ENCODE measurements at places on chromosomes 1 and 21.

DNA sequence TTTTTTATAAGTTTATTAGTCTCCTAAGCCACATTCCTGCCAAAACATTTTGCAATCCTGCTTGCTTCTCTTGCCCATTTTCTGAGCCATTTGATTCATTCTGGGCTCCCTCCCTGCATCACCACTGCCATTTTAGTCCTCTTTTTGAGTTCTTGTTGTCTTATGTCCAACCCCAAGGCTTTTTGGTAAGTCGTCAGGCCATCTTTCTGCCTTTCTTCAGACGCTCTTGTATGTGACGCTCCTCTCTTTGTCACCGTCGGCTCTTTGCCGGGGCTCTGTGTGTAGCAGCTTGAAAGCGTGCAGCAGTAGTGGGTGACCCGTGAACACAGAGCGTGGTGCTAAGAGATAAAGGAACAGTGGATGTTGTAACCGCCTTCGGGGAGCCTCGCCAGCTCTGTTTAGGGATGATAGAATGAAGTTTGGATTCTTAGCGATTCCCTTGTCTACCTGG, 14.6 kb downstream of the HUNK start:
- no peak for DNase-seq

DNA sequence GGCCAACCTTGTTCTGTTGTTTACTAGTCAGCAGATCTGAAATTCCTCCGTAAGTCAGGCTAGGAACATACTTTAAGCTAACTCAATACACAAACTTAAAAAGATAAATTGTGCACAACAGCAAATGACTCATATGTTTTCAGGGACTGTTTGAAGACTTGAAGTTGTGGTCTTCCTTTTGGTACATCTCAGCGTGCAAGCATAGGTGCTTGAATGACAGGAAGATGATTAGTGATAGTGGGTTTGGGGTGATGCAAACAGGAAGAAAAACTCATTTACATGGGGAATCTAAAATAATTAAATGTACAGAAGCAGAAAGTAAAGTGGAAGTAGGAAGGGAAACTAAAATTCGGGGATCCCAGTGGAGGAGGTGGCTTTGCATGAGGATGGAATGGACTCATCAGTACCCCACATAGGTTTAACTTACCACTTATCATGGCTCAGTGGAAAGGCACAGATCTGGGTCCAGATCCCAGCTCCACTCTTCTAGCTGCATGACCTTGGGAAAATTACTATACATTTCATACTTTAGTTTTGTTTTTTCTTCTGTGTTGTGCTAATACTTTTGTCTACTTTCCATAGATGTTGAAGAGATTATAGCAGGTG, 122.3 kb downstream of the XCL2 start:
- peak; percentile 74 for DNase-seq

DNA sequence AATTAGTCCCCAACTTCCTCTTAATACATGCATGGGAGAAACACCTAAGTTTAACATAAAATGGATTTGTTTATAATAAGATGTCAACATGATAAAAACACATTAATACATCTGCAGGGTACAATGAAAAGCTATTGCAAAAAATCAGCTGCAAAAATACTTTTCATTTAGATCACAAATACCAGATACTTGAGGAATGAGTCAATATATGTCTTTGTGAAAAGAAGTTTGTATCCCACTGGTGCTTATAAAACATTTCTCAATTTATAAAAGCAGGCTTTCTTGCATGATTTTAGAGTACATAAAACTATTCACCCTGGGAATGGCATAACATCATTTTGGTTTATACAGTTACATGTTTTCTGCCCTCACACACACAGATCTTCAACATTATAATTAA, 18.6 kb upstream of the PRKAA2 start:
- DNase-seq = no peak

DNA sequence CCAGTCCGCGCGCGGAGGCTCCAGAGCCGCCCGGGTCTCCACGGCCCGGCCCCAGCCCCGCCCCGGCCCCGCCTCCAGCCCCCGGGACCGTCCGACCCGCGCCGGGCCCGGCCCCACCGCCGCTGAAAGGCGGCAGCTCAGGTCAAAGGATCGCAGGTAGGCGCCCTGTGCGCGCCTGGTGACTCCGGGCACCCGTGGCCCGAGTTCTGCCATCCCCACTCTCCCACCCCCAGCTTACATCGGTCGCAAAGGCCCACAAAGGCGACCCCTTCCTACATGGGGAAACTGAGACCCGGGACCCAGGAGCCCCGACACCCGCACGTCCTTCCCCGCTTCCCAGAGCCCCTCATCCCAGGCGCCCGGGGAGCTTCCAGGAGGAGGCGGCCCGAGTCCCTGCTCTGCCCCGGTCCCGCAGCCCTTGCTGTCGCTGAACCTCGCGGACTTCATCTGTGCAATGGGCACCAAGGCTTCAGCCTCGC, at the start of gene TMEM200B:
Gene TMEM200B (minus strand): TSS at position 17 of the 479 bp plus-strand sequence. CDS start 2,075 bp downstream, outside the sequence.
- no peak for DNase-seq

DNA sequence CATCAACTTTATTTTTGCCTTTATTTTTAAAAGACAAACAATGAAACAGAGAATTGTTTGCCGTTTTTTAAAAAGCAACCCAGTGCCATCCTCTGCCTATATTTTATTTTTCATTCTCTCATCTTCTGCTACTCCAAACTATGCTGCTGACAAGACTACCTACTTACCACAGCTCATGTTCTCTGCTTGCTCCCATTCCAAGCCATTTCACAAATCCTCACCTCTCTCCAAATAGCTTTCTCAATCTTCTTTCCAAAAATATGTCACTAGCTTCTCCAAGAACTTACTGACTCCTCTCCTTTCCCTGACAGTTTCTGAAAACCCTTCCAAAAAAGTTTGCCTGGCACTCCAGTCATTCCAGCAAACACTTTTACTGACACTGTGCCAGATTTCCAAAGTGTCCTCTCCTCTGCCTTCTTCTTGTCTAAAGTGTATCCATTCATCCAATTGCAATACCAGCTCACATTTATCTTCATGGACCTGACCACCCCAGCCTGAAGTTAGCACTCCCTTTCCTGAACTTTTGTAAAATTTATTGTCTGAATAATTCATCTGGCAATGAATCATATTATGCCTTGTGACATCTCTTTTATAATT, 766.5 kb upstream of the B3GALT2 start:
- DNase-seq = no peak

DNA sequence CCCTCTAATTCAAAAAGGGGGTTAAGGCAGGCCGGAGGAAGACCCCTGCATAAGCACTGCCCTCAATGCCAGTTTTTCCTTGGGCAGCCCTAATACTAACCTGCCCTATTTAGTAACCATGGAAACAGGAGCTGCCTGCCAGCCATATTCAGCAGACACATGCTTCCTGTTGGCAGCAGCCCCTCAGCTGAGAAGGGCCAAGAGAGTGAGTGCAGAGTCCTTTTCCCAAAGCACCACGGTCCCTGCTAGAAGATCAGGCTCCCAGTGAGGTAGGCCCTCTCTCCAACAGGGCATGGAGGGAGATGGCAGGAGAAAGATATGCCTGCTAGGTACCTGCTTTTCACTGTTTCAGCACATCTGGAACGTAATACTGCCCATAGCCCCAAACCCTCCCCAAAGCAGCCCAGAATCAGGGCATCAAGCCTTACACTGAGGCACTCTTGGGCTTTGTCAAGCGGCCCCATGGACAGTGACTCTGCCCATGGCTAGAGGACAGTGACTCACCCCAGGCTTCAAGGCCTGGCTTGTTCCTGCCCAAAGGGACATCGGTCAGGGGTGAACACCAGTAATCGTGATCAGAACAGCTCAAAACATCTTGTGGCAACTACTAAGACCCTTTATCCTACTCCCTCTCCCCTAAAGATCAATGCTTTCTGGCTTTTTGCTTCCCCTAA, 64.5 kb downstream of the BCAR3 start:
- no peak for DNase-seq

- DNase-seq = no peak
These were observed 26.6 kb downstream of the PTPN14 start for GRCh38 chr1:214524824-214525223.

DNA sequence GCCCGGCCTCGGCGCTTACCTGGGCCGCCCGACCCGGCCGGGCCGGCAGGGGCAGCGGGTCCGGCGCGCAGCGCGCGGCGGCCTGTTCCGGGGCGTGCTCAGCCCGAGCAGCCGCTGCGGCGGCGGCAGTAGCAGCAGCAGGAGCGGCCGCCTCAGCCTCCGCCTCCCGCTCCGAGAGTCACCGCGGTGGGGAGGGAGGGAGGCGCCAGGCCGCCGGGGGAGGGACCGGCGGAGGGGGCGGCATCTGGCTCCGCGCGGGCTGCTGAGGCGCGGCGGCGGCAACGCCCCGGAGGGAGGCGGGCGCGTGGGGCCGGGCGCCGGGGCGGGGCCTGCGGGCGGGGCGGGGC, at the start of gene CTNNBIP1:
Gene CTNNBIP1 (minus strand): TSS at position 194 of the 347 bp plus-strand sequence. CDS start 38,205 bp downstream, outside the sequence.
- no peak for DNase-seq

GRCh38 chr1:13871886-13872285, 171.9 kb downstream of the PRDM2 start:
- DNase-seq = no peak

DNA sequence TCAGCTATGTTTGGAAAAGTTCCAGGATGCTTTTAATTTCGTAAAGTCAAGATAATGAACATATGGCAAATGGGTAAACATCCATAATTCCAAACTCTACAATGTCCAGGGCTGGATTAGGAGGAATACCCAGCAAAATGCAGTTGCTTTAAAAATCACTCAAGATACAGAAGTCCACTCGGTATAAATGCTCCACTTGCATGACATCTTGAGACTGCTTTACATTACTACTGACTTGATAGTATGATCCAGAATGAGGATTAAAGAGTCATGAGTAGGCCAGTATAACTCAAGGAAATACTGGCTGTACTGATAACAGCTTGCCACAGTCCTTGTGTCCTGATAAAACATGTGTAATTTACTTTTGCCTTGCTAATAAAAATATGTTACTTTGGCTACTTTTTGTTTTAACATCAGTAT, 58.3 kb upstream of the ANGPTL3 start:
- no peak for DNase-seq

- no peak for DNase-seq
These were observed 23.9 kb downstream of the CTNNBIP1 start for GRCh38 chr1:9886092-9886742.

DNA sequence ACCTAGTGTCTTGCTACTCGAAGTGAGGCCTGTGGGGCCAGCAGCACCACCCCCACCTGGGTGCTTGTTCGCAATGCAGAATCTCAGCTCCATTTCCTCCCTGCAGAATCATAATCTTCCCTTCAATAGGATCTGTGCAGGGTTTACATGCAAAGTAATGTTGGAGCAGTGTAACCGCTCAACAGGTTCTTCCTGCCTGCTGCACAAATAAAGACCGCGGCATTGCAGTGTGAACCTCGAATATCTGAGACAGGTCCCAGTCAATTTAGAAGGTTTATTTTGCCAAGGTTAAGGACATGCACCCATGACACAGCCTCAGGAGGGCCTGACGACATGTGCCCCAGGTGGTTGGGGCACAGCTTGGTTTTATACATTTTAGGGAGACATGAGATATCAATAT, 119.2 kb downstream of the TLR5 start:
- no peak for DNase-seq

DNA sequence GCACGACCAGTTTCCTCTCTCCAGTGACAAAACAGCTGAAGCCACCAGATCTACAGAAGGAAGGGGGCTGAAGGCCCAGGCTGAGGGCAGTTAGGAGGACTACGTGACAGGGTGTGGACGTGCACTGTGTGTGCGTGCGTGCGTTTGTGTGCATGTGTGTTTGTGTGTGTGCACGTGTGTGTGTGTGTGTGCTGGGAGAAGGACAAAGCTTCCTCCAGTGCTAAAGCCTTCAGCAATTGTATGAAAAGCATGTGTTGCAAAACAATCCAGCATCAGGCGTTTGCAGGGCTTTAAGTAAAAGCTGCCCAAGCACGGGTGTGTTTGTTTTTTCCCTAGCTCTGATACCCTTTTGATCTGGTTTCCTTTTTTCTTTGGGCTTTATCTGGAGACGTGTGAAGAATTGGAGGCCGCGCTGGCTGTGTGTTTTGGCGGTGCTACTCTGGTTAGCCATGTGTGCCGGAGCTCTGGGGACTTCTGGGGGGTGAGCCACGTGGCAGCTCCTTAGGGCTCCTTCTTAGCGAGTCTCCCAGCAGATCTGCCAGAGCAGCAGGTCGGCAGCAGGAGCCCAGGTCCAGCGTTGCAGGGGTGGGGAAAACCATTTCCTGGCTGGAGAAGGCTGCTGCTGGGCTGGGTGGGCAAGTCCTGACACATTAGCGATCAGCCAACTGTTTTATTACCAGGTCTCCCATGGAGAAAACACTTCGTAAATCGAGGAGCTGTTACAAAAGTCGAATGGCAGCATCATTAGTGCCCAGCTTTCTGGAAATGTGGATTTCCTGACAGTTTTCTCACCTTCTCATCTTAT, 73.4 kb downstream of the UCK2 start:
- DNase-seq = no peak

GRCh38 chr1:214848101-214848500, 234.4 kb upstream of the KCNK2 start:
- DNase-seq = no peak

- no peak for DNase-seq
These were observed 184.8 kb upstream of the KIAA0040 start for GRCh38 chr1:175377394-175377793.

DNA sequence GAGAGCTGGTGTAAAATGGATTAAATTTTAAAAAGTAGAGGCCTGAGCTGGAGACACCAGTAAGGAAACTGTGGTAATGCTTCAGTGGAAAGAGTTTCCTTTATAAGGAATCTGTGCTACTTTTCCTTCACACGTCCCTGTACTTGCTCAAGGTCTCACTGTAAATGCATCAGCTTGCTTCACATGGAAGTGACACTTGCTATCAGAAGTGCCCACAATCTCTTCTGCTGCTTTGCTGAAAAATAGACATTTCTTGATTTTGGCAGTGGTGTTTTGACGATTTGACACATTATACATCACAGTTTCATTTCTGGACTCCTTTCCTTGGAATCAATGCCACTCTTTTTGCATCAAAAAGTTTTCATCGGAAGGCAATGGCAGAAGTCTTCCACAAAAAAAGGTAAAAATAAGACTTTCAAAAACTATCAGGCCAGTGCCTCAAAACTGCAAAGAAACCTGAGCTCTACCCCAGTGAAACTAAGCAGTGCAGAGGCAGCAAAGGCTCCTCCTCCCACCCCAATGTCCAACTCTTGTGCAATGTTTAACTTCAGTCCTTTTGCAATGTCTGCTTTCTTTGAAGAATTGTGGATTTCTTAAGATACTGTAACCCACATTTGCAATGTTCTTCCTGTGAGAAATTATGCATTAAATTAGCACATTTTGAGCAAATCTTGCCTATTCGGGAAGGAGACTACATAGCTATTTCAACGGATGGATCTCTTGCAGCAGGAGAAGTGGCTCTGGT, 18.4 kb upstream of the TSPAN2 start:
- no peak for DNase-seq

DNA sequence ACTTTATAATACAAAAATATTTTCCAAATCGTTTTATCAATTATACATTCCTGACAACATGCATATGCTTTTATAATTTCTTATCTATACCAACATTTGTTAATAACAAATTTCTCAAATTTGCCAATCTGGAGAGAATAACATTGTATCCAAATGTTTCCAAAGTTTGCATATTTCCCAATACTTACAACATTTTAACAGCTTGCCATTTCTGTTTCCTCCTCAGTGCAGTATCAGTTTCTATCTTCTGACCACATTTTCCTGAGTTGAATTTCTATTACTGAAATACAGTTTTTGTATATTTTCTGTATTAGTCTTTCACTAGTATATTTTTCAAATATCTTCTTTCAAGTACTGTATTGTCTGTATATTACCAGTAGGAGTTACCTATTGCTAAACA, 1594.3 kb downstream of the PLA2G4A start:
- no peak for DNase-seq

Data from CD4-positive, alpha-beta T cell treated with Interleukin-15 for 4 hours (primary cell).